Lung (tissue), 17 donors: ENCODE measurements at places on chromosomes 1 and 21.
A peak's percentile ranks its signal among the peaks of the same experiment; 100 is the strongest.

GRCh38 chr1:55592122-55592521 lies 377.0 kb upstream of the USP24 start:
- no peak for DNase-seq

- DNase-seq: no peak
These were observed 3.0 kb downstream of the RBBP5 start for GRCh38 chr1:205118752-205119151.

DNA sequence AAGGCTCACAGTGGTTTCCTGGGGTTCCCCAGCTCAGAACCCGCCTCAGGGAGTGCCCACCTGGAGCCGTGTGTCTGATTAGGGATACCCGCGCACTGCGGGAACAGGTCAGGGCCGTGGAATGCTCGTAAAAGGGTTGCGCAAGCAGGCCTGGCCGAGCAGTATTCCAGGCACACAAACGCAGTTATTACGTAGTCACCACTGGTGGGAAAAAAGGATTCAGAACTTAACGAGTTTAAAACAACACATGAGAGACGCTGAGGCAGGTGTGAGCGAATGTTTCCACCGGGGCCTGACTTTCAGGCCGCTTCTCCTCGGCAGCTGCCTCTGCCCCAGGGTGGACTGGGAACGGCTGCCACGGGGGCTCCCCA lies 18.2 kb downstream of the PLCH2 start:
- DNase-seq: no peak

GRCh38 chr1:55057956-55058298 lies 18.6 kb downstream of the PCSK9 start:
- no peak for DNase-seq

DNA sequence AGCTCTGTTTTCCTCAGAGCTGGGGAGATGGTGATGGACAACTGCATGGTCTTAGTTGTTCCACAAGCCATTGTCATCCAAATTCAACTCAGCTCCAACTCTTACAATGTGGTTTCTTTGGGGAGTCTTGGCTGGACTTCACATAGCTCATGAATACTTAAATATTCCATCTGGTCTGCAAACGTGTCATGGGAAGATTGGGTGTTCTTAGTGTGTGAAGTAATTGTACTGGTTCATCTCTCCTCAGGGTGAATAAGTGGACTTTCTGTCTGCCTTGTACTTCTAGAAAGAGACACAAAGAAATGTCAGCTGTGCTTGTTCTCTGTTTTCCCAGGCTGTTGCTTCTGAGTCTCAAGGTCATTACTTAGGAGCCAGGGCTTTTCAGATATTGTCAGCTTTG lies 106.6 kb downstream of the VPS13D start:
- no peak for DNase-seq

- no peak for DNase-seq
These were observed 459.7 kb downstream of the KIF26B start for GRCh38 chr1:245614476-245614875.

DNA sequence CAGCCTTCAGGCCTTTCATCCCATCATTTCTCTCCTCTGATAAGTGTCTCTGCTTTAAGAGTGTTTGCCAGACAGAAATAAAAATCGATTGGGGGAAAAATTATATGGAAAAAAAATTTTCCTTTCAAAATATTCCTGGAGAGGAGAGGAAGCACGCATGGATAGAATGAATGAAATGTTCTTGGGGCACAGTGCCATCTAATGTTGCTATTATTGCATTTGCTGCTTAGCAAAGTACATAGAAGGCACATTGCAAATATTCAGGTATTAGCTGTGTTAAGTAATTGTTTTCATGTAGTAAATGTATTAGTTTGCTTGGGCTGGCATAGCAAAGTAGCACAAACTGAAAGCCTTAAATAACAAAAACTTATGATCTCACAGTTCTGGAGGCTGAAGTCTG lies 18.1 kb downstream of the B3GALT5 start:
- peak; percentile 62 for DNase-seq
